Bronchial smooth muscle cell (primary cell): ENCODE measurements at places on chromosomes 6 and 20. TPM values are rescaled to one million over a fixed set of nuclear protein-coding genes. Genes with fewer than 3 reads are reported as not detected.

Gene C6orf52
- total RNA-seq = not detected in 2 replicates

Gene CFAP61
- not detected in 2 replicates for total RNA-seq

Gene VGLL2
- total RNA-seq = not detected in 2 replicates

Gene REM1
- total RNA-seq = not detected in 2 replicates

Gene ANGPT4
- not detected in 2 replicates for total RNA-seq

Gene CTCFL
- total RNA-seq = not detected in 2 replicates

Gene GABRR1
- not detected in 2 replicates for total RNA-seq
